ENCODE measurements at places on chromosomes 5 and 9.

GRCh38 chr9:133875131-133875530 is 117.0 kb downstream of the VAV2 start:
- DNase-seq = no peak

DNA sequence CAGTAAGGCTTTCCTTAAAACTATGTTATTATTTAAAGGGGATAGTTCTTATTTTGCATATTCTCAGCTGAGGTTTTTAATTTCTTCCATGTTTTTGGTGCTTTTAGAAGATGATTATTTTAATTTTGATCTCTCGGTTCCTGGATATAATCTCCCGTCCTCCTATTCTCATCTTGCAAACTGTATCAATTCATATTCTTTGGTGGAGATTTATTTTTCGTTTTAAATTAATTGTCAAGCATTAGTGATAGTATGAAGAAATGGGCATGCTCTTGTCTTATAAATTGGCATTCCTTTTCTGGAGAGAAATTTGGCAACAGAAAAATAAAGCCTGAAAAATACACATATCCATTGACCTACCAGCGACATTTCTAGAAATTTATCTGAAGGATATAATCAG is 15.5 kb upstream of the GNAQ start:
- DNase-seq = no peak

DNA sequence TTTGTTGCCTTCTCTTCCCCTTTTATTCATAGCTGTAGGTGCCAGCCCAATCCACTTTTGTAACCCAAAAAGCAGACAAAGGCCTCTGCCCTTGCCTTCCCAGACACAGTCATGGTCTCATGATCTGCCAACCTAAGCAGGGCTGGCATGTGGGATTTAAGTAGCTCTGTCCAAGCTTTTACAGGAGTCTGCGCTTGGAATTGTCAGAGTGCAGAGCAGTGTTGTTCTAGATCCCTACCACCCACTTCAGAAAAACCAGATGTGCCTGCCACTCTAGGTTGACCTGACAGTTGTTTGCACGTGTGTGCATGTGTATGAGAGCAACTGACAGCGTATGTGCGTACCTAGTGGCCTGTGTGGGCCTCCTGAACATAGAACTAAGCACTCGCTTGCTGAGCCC is 87.8 kb upstream of the SPRY4 start:
- DNase-seq = no peak

GRCh38 chr5:115641948-115642347 is 16.1 kb upstream of the TMED7 start:
- DNase-seq = no peak

DNA sequence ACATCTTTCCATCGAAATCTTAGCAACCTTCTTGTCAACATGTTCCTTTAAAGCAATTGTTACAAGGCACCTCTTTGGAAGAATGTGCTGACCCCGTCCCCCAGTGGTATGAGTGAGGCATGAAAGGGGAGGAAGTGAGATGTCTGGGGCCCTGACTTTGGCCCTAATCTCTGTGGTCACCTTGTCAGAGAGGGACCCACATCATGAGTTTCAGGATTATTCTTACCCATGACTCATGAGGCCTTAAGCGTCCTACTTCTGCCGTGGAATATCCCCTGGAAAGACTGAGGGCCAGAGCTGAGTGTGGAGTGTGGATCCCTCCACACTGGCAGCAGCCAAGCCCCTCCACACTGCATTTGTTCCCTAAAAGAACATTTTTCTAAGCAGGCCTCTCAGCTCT is 81.2 kb downstream of the FSTL4 start:
- DNase-seq = no peak

DNA sequence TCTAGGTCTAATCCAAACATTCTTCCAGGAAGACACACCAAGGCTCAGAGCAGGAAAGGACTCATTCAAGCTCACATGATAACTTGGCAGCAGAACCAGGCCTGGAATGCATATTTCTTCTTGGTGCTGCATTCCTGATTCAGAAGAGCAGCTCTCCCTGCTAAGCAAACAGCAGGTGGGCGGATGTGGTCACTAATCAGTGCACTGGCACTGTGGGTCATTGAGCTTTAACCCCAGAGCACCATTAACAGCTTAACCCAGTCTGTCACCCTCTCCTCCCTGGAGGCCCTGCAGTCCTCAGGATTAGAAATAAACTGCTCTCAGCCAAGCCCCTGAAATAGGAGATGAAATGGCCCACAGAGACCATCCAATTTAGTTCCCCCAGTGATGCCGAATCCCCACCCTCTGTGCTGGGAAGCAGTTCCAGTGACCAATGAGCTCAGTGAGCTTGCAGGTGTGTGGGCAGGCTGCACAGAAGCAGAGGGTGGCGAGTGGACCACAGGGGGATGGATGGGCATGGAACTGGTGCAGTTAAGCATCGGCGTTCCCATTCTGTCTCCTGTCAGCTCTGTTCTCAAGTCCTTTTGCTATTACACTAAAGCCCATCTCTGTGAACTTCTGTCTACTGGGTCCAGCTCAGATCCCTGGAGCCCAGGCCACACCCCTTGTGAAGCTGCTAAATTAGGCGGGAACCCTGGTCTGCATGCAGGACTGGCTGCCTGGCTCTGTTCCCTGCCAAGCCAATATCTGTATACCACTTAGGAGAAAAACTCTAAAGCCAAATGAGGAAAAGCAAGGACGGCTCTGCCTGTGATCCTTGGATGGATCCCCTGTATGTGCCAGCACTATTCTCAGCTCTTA is 16.6 kb upstream of the MEGF9 start:
- DNase-seq = no peak

GRCh38 chr5:78633700-78634099 is 14.9 kb downstream of the LHFPL2 start:
- no peak for DNase-seq

DNA sequence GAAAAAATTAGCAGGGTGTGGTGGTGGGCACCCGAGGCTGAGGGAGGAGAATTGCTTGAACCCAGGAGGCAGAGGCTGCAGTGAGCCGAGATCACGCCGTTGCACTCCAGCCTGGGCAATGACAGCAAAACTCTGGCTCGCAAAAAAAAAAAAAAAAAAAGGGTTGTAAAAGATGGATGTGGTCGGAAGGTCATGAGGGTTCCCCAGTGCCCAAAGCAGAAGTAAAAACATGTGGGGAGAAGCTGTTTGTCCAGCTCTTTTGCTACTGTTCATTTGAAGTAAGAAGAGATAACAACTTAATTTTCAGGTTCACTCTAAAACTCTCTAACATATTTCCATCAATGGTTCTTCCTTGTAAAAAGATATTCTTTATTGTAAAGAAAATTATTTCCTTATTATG is 57.1 kb upstream of the GOLPH3 start:
- no peak for DNase-seq

DNA sequence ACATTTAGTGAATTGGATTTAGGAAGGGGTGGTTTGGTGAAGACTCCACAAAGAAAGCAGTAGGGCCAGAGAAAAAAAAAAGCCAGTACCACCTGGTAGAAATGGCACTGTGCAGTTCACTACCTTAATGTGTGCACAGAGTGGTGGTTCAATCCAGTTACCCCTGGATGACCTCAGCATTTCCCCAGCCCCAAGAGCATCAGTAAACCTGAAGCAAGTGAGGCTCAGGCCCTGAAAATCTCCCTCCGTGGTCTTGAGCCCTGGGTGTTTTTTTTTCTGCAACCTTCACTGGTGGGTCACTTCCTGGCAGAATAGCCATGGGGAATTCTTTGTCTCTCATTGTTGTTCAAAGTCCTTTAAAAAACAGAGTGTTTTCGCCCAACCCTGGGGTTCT is 202.9 kb downstream of the GADD45G start:
- no peak for DNase-seq

DNA sequence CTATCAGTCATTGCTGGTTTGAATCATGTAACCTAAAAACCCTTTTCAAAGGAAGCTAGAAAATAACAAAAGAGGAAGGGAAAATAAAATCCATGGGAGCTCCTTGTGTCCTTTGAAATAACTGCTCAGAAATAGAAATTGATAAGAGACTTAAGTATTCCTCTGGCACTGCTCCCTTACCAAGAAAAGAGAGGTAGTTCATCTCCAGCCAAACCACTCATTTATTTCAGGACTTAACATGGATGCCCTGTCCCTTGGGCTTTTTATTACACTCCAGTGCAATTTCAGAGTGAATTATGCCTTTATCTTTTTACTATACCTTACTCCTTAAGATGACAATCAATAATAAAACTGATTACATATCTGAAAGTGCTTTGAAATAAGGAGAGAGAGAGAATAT is 61.0 kb downstream of the MUSK start:
- DNase-seq = no peak

GRCh38 chr5:52544738-52545137 is 243.0 kb upstream of the ITGA1 start:
- no peak for DNase-seq

- no peak for DNase-seq
These were observed 67.4 kb downstream of the VCAN start for GRCh38 chr5:83538786-83539462.

DNA sequence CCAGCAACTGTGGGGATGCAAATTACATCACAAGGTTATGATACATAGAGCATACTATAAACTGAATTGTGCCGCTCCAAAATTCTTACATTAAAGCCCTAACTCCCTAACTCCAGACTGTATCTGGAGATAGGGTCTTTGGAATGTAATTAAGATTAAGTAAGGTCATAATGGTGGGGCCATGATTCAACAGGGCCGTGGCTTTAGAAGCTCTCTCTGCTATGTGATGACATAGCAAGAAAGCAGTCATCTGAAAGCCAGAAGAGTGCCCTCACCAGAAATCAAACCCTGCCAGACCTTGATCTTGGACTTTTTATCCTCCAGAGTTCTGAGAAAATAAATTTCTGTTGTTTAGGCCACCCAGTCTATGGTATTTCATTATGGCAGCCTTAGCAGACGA is 123.9 kb downstream of the FBXL17 start:
- no peak for DNase-seq

DNA sequence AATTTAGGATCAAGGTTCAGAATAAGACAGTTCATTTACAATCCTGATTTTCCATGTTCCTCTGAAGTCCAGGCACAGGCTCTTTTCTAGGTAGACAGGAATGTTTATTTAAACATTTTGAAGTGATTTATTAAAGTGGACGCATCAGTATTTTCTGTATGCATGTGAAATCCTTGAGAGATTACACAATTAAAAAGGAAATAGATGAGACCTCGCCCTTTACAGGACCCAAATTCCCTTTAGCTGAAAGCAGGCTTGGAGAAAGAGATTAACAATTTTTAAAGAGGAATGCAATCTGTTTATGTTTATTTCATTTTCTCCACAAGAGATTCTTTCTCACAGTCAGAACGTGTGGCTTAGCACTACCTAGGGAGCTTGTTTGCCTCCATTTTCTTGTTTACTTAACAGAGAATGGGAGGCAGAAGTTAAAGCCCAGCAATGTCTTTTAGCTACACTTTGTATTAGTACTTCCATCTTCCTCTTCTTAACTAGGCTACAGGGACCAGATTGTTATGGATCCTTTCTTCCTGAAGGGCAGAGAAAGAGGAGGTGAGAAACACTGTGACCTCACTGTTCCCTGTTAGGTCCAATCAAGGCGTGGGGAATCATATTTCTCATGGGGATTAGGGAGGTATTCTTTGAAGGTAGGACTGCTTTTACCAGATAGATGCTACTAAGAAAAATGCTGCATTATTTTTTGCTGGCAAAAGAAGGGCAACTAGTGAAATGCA is 416.0 kb downstream of the SH3GL2 start:
- DNase-seq = no peak

GRCh38 chr5:138743484-138743883 is 9.7 kb upstream of the CTNNA1 start:
- DNase-seq = no peak

- no peak for DNase-seq
These were observed 91.9 kb upstream of the PAPPA start for GRCh38 chr9:116061546-116062205.

DNA sequence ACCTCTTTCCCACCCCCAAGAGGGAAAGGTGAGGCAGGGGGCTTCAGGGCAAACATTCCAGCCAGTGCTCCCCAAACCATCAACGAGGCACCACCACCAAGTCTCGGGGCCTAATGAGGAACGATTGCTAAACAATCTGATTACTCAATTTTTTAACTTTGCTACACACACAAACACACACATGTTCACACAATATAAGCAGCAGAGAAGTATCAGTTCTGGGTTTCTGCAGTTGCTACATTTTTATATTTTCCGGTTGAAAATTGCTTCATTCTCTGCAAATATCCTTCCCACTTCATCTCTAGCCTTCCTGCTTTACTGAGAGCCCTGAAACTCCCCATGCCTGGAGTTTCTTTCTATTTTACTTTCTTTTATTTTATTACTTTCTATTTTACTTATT is 60.2 kb downstream of the FEM1C start:
- DNase-seq = no peak

DNA sequence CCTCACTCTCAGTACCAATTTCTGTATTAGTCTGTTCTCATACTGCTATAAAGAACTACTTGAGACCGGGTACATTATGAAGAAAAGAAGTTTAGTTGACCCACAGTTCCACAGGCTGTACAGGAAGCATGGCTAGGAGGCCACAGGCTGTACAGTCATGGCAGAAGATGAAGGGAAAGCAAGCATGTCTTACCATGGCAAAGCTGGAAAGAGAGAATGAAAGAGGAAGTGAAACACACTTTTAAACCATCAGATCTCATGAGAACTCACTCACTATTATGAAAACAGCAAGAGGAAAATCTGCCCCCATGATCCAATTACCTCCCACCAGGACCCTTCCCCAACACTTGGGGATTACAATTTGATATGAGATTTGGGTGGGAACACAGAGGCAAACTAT is 698.8 kb downstream of the CDH9 start:
- DNase-seq = no peak

- DNase-seq = no peak
These were observed 39.6 kb downstream of the UBAP1 start for GRCh38 chr9:34218446-34218845.

- no peak for DNase-seq
These were observed 74.7 kb downstream of the PJA2 start for GRCh38 chr5:109335114-109335513.

DNA sequence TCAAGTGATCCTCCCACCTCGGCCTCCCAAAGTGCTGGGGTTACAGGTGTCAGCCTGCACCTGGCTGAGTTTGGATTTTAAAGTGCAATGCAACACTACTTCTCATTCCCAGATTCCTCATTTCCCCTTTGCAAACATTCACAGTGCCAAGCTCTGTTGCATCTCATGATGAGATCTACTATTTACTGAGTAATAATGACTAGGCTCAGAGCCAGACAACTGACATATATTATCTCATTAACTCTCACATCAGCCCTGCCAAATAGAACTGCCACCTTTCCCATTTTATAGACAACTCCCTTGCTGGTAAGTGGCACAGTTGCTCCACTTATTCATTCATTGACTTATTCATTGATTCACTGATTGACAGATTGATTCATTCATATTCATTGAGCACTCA is 7.0 kb downstream of the PDE6A start:
- DNase-seq = no peak
